ENCODE measurements at places on chromosomes 1 and 21.

- DNase-seq: no peak
Observed at GRCh38 chr1:38585971-38586370, 273.6 kb downstream of the RRAGC start.

DNA sequence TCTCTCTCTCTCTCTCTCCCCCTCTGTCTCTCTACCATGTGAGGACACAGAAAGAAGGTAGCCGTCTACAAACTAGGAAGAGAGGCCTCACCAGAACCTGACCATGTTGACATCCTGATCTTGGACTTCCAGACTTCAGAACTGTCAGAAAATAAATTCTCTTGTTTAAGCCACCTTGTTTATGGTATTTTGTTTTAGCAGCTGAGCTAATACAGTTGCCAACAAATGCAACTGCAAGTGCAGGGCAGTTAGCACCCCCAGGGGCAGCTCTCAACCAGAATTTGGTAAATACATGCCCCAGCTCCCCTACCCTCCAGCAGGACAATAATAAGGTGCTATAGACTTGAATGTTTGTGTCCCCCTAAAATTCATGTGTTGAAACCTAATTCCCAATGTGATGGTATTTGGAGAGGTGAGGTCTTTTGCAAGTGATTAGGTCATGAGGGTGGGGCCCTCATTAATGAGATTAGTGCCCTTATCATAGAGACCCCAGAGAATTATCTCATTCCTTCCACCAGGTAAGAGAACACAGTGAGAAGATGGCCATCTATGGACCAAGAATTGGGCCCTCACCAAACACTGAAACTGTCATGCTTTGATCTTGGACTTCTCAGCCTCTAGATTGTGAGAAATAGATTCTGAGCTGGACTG lies 6.7 kb upstream of the SLC45A1 start:
- DNase-seq: no peak

- DNase-seq: peak; percentile 62
Observed at GRCh38 chr1:92749024-92749634, 35.8 kb downstream of the EVI5 start.

DNA sequence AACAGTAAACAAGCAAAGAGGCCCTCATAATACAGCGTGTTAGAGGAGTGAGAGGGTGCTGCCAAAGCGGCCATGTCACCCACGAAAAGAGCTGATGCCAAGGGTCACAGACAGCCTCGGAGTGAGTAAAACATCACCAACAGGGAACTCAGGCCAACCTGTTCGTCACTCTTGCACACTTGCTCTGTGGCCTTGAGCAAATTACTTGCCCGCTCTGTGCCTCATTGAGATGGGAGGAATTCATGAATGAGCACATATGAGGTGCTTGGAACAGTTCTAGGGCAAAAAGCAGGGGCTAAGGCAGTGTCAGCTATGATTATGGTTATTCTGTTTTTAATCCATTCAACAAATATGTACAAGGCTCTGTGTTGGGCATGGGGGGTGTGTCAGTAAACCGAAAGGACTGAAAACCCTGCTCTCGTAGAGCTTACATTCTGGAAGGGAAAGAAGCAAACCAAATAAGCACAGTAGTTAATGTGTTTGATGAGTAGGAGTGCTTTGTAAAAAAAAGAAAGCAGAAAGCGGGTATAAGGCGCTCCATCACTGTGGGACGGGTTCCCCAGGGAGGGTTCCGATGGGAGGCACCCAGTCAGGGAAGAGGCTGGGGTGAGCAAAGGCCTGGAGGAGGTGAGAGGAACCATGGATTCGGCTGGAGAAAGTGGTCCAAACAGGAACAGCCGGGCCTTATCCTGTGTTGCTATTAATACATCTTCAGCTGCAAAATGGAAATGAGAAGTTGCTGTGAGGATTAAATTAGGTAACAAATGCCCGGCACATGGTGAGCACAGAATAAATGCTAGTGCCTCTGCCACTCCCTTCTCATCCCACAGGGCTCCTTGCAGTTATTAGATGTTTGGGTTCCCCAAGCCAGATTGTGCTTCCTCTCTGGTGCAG lies 39.5 kb upstream of the RD3 start:
- DNase-seq: no peak

- no peak for DNase-seq
Observed at GRCh38 chr1:76669624-76670315, 197.5 kb upstream of the ST6GALNAC5 start.
